Esophagus squamous epithelium (tissue), 5 donors: ENCODE measurements at places on chromosomes 2 and 18. TPM values are rescaled to one million over a fixed set of nuclear protein-coding genes. Genes with fewer than 3 reads are reported as not detected.

- no peak for DNase-seq
These were observed 143.1 kb downstream of the DNER start for GRCh38 chr2:229571243-229571642.

DNA sequence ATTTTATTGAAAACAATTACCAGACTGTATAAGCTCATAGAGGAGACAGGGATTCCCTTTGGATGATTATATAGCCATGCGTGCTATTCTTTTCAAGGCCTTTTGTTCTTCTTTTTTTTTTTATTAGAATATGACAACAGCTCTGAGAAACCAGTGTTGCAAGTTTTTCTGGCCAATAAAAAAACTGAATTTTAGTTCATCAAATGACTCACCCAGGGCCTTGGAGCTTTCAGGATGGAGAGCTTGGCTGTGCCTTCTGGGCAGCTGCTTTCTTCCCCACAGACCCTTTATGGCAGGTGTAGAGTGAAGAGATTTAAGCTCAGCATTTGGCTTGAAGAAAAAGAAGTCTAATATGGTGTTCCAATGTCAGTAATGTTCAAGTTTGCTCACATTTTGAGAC lies 497.9 kb upstream of the FANCL start:
- DNase-seq: no peak

- DNase-seq: no peak
These were observed 125.8 kb upstream of the EFEMP1 start for GRCh38 chr2:56049233-56049845.

The TRPM8 gene
- not detected for total RNA-seq

DNA sequence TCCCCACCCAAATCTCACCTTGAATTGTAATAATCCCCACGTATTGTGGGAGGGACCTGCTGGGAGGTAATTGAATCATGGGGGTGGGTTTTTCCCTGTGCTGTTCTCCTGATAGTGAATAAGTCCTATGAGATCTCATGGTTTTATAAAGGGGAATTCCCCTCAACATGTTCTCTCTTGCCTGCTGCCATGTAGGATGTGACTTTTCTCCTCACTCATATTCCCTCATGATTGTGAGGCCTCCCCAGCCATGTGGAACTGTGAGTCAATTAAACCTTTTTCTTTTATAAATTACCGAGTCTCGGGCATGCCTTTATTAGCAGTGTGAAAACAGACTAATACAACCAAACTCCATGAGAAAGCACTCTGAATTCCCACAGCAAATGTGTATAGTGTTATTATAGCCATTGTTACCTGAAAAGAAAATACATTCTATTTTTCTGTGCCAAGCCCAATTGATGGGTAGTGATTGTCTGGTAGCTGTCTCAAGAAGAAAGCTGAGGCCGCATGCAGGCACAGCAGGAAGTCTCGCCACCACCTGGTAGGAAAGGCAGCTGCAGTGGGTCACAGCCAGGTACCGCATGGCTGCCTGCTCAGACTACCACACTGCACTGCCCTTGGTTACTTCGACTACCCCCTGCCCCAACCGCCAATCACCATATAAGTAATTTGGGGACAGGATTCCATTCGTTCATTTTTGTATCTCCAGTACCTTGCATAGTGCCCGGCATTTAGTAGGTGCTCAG lies 10.3 kb upstream of the ZBTB7C start:
- DNase-seq: no peak

The CCDC68 gene
- total RNA-seq: 2.6 TPM

DNA sequence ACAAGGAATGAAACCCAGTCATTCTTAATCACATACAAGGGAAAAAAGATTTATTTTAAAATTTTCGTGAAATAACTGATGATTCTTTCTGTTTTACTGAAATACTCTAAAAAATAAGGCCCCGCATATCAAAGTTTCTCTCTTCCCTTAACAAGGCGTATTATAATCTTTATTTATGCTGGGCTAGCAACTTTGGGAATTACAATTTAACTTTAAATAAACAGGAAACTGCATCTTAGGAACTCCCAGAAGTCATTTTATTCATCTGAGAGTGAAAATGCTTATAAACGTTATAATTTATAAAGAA lies 166.7 kb downstream of the TCF4 start:
- DNase-seq: no peak

DNA sequence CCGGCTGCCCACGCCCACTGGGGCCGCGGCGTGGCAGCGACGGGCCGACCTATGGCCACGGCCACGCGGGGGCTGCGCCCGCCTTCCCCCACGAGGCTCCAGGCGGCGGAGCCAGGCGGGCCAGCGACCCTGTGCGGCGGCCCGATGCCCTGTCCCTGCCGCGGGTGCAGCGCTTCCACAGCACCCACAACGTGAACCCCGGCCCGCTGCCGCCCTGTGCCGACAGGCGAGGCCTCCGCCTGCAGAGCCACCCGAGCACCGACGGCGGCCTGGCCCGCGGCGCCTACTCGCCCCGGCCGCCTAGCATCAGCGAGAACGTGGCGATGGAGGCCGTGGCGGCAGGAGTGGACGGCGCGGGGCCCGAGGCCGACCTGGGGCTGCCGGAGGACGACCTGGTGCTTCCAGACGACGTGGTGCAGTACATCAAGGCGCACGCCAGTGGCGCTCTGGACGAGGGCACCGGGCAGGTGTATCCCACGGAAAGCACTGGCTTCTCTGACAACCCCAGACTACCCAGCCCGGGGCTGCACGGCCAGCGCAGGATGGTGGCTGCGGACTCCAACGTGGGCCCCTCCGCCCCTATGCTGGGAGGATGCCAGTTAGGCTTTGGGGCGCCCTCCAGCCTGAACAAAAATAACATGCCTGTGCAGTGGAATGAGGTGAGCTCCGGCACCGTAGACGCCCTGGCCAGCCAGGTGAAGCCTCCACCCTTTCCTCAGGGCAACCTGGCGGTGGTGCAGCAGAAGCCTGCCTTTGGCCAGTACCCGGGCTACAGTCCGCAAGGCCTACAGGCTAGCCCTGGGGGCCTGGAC lies 253.2 kb downstream of the GLI2 start:
- DNase-seq: no peak

DNA sequence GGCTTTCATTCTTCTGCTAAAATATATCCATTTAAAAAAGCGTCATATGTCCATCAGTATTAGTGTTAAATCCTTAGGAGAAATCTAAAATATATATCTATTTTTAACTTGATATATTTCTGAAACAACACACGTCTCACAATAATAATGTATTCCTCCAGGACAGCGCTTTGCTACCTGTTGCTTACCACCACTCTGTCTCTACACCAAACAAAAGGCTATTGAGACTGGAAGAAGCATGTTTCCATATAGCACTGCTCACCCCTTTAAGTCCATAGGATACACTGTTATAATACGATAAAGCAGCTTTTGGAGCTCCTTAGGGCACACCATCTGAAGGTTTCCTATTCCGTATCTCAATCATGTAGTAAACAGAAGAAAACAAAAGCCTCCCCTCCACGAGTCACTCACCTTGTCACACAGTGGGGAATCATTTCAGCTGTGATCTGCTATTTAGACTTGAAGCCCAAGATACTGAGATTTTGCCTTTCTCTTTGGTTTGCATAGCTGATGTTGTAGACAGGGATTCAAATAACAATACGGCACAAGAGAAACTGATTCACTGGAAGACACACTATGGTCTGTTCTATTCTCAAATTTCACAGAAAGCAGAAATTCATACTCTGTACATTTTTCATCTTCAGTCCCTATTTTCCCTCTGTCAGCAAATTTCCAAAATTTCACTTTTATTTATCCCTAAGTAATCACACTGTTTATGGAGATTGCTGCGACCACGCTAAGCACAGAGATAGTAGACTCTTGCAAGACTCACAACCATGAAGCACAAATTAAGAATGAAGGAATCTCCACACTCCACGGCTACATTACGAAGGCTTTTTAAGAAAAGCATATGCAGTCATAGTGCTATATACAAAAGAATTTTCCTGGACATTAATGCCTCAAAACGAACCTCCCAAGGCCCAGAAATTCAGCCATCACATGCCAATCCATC lies 187.1 kb downstream of the TCF4 start:
- no peak for DNase-seq

The CD8B gene
- total RNA-seq: 3.9 TPM

- no peak for DNase-seq
These were observed 86.7 kb upstream of the KLF7 start for GRCh38 chr2:207252416-207252815.

- no peak for DNase-seq
These were observed 612.8 kb downstream of the RNF144A start for GRCh38 chr2:7530001-7530400.

DNA sequence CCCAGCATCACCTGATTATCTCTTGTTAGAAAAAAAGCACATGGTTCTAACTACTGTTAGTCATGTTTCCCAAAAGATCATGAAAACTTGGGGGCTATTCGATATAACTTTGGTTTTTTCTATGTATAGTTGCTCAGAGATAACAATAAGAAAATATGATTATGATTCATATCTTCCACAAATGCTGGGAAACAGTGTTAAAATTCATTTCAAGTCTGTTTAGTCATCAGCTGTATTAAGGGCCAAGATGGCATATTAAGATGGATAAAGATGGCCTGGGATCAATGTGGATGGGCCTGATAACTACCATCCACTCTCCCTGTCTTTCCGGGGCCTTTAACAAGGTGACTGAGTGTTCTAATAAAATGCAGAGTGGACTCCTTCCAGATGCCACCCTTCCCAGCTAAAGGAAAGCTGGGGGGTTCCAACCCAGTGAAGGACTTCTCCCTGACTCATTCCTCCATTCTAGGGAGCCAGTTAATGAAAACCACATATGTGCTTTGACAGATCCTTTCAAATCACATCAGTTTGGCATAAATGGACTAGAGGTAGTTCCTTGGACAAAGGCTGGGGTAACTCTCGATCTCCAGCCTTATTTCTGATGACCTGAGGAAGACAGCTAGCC lies 221.6 kb downstream of the VAPA start:
- no peak for DNase-seq

The BCL2 gene
- 4.8 TPM for total RNA-seq

The FBXO15 gene
- not detected for total RNA-seq

GRCh38 chr2:5145053-5145452 lies 547.1 kb upstream of the SOX11 start:
- DNase-seq: no peak

- no peak for DNase-seq
These were observed 106.9 kb upstream of the ATL2 start for GRCh38 chr2:38483776-38484501.

The SP110 gene
- 9.4 TPM for total RNA-seq

GRCh38 chr2:232632904-232633412 lies 446 bp upstream of the EFHD1 start:
- no peak for DNase-seq

- DNase-seq: no peak
These were observed 124.8 kb downstream of the KLHL29 start for GRCh38 chr2:23509596-23510292.

- no peak for DNase-seq
These were observed 37.2 kb downstream of the DRC1 start for GRCh38 chr2:26438926-26439325.

DNA sequence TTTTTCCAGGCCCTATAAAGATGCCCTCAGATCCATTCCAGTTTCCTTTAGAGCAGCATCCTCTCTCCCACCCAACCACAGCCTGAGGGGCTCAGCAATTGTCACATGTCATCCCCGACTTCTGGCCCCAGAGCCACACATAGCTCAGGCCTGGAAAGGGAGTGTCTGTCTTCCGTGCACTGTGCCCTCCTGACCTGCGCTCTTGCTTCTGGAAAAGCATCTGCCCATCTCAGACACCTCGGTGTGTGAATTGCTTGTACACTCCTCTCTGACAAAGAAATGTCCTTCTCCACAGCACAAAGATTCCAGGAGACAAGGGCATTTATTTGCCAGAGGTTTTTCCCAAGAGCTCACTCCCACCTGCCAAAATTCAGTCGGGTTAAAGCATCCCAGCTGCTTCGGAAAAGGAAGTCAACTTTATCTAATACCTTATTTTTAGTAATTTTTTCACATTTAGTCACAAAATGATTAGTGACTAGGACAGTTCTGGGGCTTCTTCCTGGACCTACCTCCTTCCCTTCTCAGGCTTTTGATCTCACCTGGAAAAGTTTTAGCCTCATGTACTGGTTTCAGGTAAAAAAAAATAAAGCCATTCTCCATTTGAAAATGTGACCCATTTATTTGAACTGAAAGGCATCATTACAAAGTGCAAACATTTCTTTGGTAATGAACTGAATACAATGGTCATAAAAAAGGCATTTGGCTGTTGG lies 112.9 kb downstream of the PXDN start:
- no peak for DNase-seq

The LCT gene
- not detected for total RNA-seq

DNA sequence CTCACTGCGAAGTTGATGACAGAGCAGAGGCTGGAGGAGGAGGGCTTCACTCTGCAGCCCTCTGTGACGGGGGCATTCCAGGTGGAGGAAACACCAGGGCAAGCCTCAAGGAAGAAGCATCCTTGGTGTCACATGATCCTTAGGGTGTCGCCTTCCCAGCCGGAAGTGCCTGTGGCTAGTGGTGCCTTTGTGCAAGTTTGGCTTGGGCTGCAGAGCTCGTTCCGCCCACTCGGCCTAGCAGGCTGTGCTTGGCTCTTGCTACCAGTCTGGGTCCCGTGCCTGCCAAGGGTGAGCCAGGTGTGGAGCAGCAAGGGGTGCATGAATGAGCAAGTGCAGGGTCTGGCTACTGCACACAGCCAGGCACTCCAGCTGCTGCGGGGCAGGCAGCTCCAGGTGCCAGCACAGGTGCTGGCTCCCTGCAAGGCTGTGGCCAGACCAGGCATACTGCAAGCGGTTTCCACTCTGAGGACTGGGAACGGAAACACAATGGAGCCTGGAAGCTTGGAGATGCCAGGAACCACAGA lies 325.3 kb upstream of the SMIM21 start:
- no peak for DNase-seq

DNA sequence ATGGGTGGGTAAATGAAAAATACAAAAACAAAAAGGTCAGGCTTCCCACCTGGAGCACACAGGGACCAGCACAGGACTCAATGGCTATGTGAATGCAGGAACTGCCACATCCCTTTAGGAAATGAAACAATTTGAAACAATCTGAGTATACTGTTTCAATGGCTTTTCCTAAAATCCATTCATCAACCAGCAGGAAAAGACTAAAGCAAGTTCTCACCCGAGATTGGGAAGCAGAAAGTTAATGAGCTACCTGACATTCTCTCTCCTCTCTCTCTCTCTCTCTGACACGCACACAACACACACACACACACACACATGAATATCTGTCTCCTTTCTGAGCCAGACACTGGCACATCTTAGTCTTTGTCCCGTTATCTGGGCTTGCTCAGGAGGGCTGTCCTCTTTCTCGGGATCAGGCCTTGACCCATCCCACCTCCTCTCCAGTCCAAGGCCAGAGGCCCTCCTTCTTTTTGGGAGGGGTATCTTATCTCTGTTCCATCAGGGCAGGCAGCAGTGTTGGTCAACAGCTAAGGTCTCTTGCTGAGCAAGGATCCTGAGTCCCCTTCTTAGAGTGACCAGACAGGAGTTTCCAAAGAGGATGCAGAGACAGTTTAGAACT lies 11.6 kb upstream of the LRRFIP1 start:
- no peak for DNase-seq

- no peak for DNase-seq
These were observed 146.3 kb downstream of the ATL2 start for GRCh38 chr2:38230756-38231155.

GRCh38 chr2:161250864-161251436 lies 57.3 kb upstream of the PSMD14 start:
- no peak for DNase-seq

GRCh38 chr2:241080405-241081189 lies 21.5 kb downstream of the MTERF4 start:
- DNase-seq: no peak

GRCh38 chr18:12879840-12880540 lies 4.0 kb downstream of the PTPN2 start:
- DNase-seq: no peak

The KYNU gene
- total RNA-seq: 35.5 TPM

The PRKD3 gene
- total RNA-seq: 25.9 TPM

- DNase-seq: no peak
These were observed 72.1 kb upstream of the RGPD5 start for GRCh38 chr2:109722026-109722425.
